ENCODE measurements at places on chromosomes 7 and 10.

DNA sequence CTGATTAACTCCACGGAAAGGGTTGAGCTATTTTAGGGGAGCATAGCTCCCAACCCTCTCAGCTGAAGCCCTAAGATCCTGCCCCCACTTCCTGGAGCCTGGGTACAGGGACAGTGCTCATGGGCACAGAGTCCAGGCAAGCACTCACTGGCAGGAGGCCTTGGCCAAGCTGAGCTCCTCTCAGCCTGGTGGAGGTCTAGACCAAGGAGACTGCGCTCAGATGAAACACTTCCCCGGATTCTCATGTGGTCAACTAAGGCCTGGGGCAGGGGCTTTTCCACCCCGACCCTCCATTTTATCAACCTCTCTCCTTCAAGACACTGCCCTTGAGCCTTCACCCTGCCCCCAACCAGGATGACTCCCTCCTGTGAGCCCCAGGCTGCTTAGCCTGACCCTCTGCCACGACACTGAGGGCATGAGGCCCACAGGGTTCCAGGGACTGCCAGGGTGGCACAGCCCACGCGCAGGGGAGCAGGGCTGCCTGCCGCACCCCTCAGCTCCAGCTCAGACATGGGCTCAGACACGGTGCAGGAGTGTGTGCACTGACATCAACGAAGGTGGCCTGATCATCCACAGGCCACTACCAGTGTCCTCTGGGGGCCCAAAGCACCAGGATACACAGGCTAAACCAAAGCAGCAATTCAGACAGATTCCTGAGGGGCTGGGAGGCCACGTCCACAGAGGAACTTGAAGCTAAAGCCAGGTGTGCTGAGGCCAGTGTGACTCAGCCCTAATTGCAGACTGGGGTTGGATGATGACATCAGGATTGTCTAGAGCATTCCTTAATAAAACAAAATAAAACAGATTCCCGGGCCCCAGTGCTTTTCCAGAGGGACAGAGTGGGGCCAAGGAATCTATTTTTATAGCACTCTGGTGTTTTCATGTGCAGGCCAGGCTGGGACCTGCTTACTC is 18.8 kb downstream of the CHAT start:
- DNase-seq = no peak

DNA sequence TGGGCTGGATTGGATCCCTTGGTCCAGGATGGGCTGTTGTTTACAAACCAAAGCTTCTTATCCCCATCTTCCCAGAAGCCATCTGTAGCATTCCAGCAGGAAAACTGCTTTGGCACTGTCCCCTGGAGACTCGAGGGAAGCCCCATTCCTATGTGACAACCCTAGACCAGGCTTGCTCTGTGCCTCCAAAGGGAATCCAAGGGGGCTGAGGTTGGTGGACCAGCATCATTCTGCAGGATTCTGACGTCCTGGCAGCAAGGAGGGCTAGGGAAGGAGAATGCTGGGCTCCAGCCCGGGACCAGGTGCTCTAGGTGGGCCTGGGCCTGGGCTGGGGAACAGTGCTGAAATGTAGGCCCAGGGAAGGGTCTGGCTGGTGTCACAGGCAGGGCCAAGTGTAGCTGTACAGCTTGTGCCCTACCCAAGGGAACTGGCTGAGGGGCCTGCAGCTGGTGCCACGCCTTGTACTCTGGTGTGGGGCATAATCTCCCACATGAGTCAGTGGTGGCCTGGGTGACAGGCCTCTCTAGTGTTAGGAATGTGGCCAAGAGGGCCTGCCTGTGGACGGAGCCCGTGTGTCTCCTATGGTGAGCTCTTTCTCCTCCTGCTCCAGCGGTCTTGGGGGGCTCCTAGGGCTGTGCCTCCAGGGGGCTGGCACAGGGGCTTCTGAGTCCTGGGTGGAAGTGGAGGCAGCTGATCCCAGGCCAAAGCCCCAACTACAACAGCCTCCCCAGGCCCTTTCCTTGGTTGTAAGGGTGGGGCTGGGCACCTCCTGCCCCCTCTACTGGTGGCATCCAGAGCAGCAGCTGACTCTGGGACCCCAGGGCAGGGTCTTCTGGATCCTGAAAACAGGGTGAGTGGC is 25.2 kb downstream of the TRIM8 start:
- DNase-seq = no peak

DNA sequence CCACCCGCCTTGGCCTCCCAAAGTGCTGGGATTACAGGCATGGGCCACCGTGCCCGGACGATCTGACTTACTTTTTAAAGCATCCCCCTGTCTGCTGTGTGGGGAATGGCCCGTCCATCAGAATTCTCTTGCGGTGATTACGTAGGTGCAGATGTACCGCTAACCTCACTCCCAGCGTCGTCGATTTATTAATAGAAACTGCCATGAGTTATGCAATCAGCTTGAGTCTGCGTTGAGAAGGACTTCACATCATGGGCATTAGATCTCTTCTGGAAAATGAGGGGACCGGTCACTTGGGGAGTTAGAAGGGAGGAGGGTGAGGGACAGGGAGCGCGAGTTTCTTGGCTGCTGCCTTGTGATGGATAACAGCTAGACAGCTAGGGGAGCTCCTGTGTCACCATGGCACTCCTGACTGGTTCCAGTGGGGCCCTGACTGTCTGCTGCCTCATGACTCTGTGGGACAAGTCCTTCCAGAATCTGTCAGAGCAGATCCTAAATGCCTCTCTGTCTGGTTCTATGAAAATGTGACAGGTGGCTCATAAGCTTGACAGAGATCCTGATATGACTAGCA is 35.2 kb downstream of the POR start:
- DNase-seq = peak; percentile 43

DNA sequence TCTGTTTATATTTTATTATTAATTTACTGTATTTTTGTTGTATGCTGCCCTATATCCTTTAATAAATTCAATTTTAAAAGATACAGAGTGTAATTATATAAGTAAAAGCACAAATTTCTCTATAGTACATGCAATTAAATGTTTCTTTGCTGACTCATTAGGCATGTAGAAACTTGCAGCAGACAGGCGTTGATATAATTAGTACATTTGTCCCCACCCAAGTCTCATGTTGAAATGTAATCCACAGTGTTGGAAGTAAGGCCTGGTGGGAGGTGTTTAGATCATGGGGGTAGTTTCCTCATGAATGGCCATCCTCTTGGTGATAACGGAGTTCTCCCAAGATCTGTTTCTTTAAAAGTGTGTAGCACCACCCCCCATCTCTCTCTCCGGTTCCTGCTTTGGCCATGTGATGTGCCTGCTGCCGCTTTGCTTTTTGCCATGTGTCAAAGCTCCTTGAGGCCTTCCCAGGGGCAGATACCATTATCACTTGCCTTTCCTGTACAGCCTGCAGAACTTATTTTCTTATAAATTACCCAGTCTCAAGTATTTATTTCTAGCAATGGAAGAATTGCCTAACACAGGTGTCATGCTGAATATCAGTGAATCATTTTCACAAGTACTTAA is 63.7 kb downstream of the TSPAN12 start:
- DNase-seq = no peak

GRCh38 chr10:103491729-103492364 is 1.7 kb upstream of the NEURL1 start:
- DNase-seq = no peak

GRCh38 chr10:33306126-33306525 is 28.3 kb downstream of the NRP1 start:
- no peak for DNase-seq

GRCh38 chr7:129949292-129950133 is 3.2 kb downstream of the UBE2H start:
- peak; percentile 14 for DNase-seq

GRCh38 chr7:50119815-50120637 is 27.0 kb upstream of the ZPBP start:
- peak; percentile 3 for DNase-seq

DNA sequence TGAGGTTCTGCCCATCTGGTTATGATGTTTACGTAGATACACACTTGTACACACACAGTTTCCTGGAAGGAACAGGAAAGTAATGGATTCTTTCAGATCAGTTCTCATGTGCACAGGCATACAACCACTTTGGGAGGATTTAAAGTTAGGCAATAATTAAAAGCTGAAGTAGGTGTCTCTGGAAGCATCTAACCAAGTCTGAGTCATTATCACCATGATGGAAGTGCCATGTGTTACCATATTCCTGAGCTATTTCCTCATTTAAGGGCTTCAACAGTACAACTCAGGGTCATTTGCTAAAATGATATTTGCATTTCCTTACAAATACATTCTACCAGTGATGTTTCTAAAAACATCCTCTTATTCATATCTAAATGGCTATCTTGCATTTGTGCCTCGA is 41.4 kb upstream of the BET1 start:
- DNase-seq = peak; percentile 37

GRCh38 chr7:117110480-117111315 is 157.4 kb downstream of the ST7 start:
- peak; percentile 37 for DNase-seq

DNA sequence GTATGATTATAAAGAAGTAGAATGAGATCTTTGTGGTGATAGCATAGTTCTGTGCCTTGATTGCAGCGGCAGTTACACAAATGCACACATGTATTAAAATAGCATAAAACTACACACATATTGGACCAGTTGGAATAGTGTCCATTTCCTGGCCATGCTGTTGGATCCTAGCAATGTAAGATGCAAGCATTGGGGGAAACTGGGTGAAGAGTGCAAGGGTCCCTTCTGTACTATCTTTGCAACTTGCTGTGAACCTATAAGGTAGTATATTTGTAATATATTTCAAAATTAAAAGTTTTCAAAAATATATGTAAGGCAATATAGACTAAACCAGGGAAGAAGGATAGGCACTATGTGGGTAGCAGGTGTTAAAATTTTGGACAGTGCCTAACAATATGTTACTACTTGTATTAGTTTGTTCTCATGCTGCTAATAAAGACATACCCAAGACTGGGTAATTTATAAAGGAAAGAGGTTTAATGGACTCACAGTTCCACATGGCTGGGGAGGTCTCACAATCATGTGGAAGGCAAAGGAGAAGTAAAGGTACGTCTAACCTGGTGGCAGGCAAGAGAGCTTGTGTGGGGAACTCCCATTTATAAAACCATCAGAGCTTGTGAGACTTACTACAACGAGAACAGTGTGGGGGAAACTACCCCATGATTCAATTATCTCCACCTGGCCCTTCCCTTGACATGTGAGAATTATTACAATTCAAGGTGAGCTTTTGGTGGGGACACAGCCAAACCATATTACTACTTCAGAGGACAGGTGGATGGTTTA is 71.4 kb downstream of the RGS10 start:
- no peak for DNase-seq

GRCh38 chr7:85781606-85782005 is 594.8 kb upstream of the SEMA3D start:
- no peak for DNase-seq

DNA sequence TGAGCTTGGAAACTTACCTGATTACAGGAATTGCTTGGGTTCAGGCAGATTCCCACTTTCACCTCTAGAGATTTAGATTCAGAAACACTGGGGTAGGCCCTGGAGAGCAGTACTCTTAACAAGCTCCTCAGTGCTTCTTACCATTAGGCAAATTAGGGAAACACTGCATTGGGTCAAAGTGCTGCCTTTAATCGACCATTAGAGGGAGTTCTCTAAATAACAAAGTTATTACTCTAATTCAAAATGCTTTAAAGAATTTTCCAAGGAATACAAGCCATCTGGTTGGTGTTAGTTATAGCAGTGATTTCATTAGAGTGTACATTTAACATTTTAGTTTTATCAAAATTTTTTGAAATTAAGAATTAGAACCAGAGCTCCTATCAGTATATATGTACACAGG is 324.5 kb downstream of the GFRA1 start:
- no peak for DNase-seq

DNA sequence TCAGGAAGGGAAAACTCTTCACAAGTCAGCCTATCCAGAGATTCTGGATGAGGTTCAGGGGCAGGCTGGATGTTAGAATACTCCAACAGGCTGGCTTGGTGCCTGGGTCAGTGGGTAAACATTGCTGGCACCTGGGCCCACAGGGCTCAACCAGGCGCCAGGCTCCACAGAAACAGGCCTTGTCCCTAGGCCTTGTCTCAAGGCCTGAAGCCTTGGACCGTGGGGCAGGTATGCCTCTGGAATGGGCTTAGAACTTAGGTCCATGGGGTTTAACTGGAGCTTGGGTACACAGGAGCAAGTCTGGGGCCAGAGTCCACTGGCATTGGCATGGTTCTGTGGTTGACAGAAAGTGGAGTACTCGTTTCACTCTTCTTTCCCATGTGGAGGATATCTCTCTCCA is 263.0 kb upstream of the ETV1 start:
- no peak for DNase-seq

DNA sequence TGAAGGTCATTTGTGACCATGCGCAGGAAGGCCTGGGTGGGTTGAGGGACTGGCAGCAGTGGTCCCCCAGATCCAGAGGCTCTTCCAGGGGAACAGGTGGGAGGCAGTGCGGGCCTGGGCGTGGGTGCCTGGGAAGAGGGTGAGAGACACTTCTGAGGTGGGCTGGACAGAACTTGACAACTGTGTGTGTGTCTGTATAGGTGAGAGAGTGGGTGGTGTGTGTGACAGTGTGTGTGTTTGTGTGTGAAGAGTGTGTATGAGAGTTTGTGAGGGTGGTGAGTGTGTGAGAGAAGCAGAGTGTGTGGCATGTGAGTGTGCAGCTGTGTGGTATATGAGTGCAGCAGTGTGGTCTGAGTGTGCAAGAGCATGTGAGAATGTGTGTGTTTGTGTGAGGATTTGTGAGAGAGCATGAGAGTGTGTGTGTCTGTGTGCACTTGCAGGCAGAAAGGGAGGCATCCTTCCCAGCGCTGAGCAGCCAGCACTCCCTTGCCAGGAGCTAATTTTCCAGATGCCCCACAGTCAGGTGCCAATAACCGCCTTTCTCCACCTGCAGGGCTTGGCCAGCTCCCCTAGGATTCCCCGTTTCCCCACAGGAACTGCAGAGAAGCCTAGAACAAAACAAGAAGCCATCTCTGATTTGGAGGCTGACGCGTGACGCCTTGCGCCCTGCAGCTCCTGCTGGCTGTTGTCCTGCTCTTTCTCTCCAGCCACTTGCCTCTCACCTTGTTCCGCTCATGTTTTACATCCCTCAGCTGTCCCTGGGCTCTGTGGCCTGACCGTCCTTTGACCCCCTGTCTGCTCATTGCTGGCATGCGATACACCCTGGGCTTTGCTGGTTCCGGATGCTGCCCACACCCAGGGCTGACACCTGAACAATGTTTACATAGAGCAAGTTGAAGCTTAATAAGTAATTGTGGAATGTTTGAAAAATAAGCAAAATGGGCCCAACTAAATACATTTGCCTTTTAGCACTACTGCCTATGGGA is 88.0 kb downstream of the TMEM178B start:
- no peak for DNase-seq

- DNase-seq = peak; percentile 58
These were observed 492 bp upstream of the VCL start for GRCh38 chr10:73997461-73997786.

GRCh38 chr10:90986870-90987269 is 66.0 kb upstream of the ANKRD1 start:
- DNase-seq = no peak

Measured in suppressor macrophage (primary cell).